ENCODE measurements at places on chromosomes 4 and X. TPM values are rescaled to one million over a fixed set of nuclear protein-coding genes. Genes with fewer than 3 reads are reported as not detected.

DNA sequence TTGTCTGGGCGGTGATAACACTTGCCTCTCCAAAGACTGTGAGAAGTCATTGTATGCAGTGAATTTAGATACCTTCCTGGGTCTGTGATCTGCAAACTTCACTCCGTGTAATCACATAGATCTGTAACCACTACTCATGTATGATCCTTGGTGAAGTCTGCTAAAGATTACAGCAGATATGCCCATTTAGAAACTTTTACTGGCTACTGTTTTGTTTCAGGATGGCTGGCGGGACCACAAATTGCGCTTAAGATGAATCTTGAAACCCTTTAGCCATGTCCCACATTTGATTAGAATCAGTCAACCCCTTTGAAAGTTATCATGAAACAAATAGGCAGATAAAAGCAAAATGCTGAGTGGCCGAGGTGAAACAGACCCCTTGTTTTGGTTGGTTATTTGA is 126.5 kb upstream of the SCML1 start:
- H3K4me3 ChIP-seq, result no peak overlapping the region
- H3K27ac ChIP-seq, result no peak overlapping the region
- no peaks in the 10 kb centered on the region for H3K27me3 ChIP-seq
- DNase-seq, result no peak
- no peaks in the 10 kb centered on the region for H3K36me3 ChIP-seq

- H3K4me1 ChIP-seq, result peaks cover 8% of the 10 kb centered on the region
- no peak for DNase-seq
- no peak overlapping the region for H3K4me3 ChIP-seq
- H3K27ac ChIP-seq, result no peak overlapping the region
These were observed 219.1 kb downstream of the MID1 start for GRCh38 chrX:10401239-10401638.

GRCh38 chr4:174260099-174260498 is 23.4 kb downstream of the FBXO8 start:
- H3K27ac ChIP-seq, result no peak overlapping the region
- H3K36me3 ChIP-seq, result no peaks in the 10 kb centered on the region
- no peak overlapping the region for H3K4me3 ChIP-seq
- peaks cover 2% of the 10 kb centered on the region for H3K27me3 ChIP-seq
- no peak for DNase-seq
- H3K4me1 ChIP-seq, result peaks cover 21% of the 10 kb centered on the region

DNA sequence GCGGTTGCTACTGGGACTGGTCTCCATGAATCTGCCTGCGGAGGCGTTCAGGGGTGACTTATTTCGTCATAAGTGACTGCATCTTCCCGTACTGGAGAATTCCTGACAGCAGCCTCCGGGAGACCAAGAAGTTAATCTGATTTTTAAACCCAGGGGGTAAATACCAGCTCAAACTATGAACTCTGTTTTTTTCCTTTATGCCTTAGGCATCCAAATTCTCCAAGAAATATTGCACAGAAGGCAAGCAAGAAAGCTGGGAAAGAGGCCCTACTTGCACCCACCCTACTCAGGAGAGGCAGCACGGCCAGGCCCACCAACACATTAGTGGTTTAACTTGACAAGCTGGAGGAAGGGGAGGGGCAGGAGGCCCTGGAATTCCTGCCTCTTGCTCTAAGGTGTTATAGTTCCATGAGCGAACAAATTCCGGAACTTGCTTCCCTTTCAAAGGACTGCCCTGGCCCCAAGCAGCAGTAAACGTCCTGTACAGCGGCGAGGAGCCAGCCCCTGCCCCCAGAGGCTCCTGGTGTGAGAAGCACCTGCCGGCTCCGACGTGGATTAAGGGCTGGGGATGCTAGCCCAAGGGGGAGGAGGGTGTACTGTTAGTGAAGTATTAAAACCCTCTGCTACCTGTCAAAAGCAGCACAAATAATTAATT is 177.2 kb downstream of the AFAP1 start:
- peaks cover 41% of the 10 kb centered on the region for H3K4me1 ChIP-seq
- peaks cover 59% of the 10 kb centered on the region for H3K27me3 ChIP-seq
- peak overlapping the region; percentile 33 for H3K27ac ChIP-seq
- H3K4me3 ChIP-seq, result no peak overlapping the region
- no peak for DNase-seq

DNA sequence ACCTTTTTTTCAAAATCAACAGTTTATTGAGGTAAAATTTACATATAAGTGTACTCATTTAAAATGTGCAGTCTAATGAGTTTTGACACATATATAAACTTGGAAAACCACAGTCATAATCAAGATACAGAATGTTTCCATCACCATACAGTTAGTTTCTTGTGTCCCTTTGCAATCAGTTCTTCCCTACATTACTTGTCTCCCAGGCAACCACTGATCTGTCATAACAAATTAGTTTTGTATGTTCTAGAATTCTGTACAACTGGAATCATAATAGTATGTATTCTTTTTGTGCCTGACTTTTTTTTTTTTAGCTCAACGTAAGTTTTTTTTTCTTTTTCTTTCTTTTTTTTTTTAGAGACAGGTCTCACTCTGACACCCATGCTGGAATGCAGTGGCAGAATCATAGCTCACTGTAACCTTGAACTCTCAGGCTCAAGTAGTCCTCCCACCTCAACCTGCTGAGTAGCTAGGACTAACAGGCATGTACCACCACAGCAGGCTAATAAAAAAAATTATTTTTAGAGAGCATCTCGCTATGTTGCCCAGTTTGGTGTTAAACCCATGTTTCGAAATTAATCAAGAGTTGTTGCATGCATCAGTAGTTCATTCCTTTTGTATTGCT is 26.9 kb downstream of the ARFIP1 start:
- DNase-seq, result no peak
- H3K4me1 ChIP-seq, result peaks cover 6% of the 10 kb centered on the region
- no peak overlapping the region for H3K4me3 ChIP-seq
- no peaks in the 10 kb centered on the region for H3K36me3 ChIP-seq
- H3K27ac ChIP-seq, result no peak overlapping the region

- no peaks in the 10 kb centered on the region for H3K27me3 ChIP-seq
- no peak overlapping the region for H3K4me3 ChIP-seq
- H3K4me1 ChIP-seq, result peaks cover 8% of the 10 kb centered on the region
- H3K36me3 ChIP-seq, result no peaks in the 10 kb centered on the region
- H3K27ac ChIP-seq, result no peak overlapping the region
These were observed 82.8 kb downstream of the LIMCH1 start for GRCh38 chr4:41620594-41621256.

- DNase-seq, result no peak
- H3K4me3 ChIP-seq, result no peak overlapping the region
- no peaks in the 10 kb centered on the region for H3K27me3 ChIP-seq
- H3K27ac ChIP-seq, result no peak overlapping the region
These were observed 684.9 kb downstream of the TRAM1L1 start for GRCh38 chr4:116400480-116400879.

- H3K4me1 ChIP-seq, result no peaks in the 10 kb centered on the region
- H3K27me3 ChIP-seq, result peaks cover 2% of the 10 kb centered on the region
- no peak overlapping the region for H3K4me3 ChIP-seq
- no peak overlapping the region for H3K27ac ChIP-seq
- no peak for DNase-seq
These were observed 162.2 kb upstream of the GPR101 start for GRCh38 chrX:137195991-137196390.

- H3K4me1 ChIP-seq, result peaks cover 25% of the 10 kb centered on the region
- peaks cover 2% of the 10 kb centered on the region for H3K27me3 ChIP-seq
- H3K27ac ChIP-seq, result peak overlapping the region; percentile 43
- H3K36me3 ChIP-seq, result no peaks in the 10 kb centered on the region
- DNase-seq, result no peak
- no peak overlapping the region for H3K4me3 ChIP-seq
These were observed 52.1 kb downstream of the SEL1L3 start for GRCh38 chr4:25810461-25811373.

DNA sequence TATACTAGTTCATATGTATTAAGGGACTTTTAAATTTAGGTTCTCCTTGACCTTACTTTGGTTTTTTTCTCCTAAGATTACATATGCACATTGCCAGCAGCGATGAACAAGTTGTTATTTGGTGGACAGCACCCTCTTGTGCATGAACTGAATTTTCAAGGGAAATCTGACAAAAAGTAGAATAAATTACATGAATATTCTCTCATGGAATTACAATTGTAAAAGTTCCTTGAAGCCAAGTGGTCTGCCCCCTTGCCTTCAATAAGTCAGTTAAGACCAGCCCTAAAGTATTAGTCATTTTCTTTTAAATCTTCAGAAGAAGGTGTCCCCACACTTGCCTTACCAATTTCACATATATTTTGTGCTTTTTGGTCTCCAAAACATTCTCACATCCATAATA is 30.7 kb upstream of the SMARCA5 start:
- no peaks in the 10 kb centered on the region for H3K27me3 ChIP-seq
- H3K36me3 ChIP-seq, result no peaks in the 10 kb centered on the region
- no peak for DNase-seq
- H3K4me1 ChIP-seq, result no peaks in the 10 kb centered on the region
- no peak overlapping the region for H3K27ac ChIP-seq
- H3K4me3 ChIP-seq, result no peak overlapping the region

GRCh38 chrX:16678689-16679088 is 28.7 kb downstream of the S100G start:
- H3K36me3 ChIP-seq, result no peaks in the 10 kb centered on the region
- no peaks in the 10 kb centered on the region for H3K4me1 ChIP-seq
- no peak for DNase-seq

DNA sequence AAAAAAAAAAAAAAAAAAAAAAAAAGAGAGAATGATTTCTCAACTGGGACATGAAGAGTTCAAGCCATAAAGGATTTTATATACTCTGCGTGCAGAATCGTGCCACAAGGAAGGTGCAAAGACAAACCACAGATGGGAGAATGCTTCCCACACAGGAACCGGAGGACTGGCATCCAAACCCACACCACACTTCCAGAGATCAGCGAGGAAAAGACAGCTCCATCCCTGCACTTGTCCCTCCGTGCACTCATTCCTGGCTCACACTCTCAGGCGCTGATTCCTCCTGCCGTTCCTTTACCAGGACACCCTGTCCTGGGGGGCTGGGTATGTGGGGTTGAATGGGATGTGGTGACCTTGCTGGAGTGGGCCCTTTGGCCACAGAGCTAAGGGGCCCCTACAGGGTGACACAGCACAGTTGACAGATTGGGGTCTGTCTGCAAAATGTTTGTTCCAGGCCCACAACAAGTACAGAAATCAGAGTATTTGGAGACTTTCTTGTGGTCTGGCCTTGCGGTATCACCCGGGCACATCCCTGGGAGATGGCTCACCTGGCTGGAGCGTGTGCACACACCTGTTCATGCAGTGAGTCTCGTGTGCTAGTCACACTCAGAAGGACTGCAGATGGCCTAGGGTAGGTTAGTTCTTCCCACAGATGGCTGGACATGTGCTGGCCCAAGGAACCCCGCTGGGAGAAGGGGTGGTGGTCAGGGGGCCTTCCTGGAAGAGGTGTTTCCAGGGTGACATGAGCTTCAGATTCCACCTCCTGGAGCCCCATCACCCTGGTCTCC is 55.4 kb upstream of the GPR78 start:
- H3K4me1 ChIP-seq, result peaks cover 3% of the 10 kb centered on the region
- H3K27ac ChIP-seq, result no peak overlapping the region
- peaks cover 2% of the 10 kb centered on the region for H3K27me3 ChIP-seq
- no peak overlapping the region for H3K4me3 ChIP-seq
- peaks cover 8% of the 10 kb centered on the region for H3K36me3 ChIP-seq

DNA sequence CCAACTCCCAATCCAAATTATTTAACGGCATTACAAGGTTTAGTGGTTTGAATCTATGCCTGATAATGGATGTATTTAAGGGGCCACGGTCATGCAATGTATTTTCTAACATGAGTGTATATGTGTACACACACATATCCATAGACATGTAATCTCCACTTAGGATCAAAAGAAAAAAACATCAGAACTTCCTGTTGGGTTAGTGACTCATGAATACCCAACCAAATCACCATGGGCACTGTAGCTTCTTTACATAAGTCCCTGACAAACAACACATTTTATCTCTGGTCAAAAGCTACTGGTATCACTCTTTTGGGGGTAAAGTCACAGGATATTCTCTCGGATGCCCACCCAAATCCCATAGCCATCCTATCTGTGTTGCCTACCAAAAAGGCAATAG is 36.5 kb upstream of the TFDP3 start:
- H3K27ac ChIP-seq, result no peak overlapping the region
- no peaks in the 10 kb centered on the region for H3K27me3 ChIP-seq
- H3K36me3 ChIP-seq, result no peaks in the 10 kb centered on the region
- H3K4me3 ChIP-seq, result no peak overlapping the region
- H3K4me1 ChIP-seq, result no peaks in the 10 kb centered on the region

The SOWAHB gene
- 0.17 TPM for total RNA-seq

The ATP11C gene
- 47.2 TPM for total RNA-seq

The TEC gene
- 0.37 TPM for total RNA-seq

The FHDC1 gene
- total RNA-seq, result 42.0 TPM

The SULT1E1 gene
- total RNA-seq, result not detected

The ADH1C gene
- not detected for total RNA-seq

The CACNA1F gene
- 0.47 TPM for total RNA-seq

The HPRT1 gene
- total RNA-seq, result 12.1 TPM

The TBC1D8B gene
- 4.6 TPM for total RNA-seq

Data from glutamatergic neuron (in vitro differentiated cells).